ENCODE measurements at places on chromosomes 12 and 14. TPM values are rescaled to one million over a fixed set of nuclear protein-coding genes. Genes with fewer than 3 reads are reported as not detected.

Gene TCL1A
- total RNA-seq, result not detected

Gene INSM2
- not detected for total RNA-seq

Gene ANO4
- total RNA-seq, result not detected

Gene ADSS1
- total RNA-seq, result 1.5 TPM

Gene PLEK2
- 4.1 TPM for total RNA-seq

Gene EPYC
- total RNA-seq, result not detected

Gene NGB
- total RNA-seq, result not detected
